ENCODE measurements at places on chromosomes 16 and 17.

- DNase-seq: no peak
These were observed 388.2 kb upstream of the MAF start for GRCh38 chr16:79988721-79989220.

GRCh38 chr17:42038221-42038973, 12.0 kb downstream of the C17orf113 start:
- no peak for DNase-seq

- DNase-seq: no peak
These were observed 202.2 kb downstream of the ENGASE start for GRCh38 chr17:79276821-79277220.

DNA sequence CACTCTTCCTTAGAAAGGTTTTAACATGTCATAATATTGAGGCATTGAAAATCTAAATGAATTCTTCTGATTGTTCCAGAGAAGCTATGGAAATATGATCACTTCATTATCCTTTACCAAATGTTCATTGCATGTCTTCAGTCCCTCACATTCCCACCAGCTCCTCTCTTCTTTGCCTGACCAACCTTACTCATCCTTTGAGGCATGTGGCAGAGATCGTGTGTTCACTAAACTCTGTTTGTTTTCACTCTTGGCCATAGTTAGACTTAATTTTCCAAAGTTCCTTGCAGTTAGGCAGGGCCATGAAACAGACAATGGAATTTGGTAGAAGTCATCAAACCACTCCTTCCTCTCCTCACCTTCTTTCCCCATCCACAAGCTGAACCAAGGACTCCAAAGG, 266.5 kb upstream of the HSBP1 start:
- DNase-seq: no peak
